ENCODE measurements at places on chromosomes 4 and X.

GRCh38 chrX:103276581-103277002, at the start of gene TCEAL5:
Gene TCEAL5 (minus strand): TSS chrX:103276750. CDS start chrX:103274563, 2,187 bp downstream.
- DNase-seq, result no peak

DNA sequence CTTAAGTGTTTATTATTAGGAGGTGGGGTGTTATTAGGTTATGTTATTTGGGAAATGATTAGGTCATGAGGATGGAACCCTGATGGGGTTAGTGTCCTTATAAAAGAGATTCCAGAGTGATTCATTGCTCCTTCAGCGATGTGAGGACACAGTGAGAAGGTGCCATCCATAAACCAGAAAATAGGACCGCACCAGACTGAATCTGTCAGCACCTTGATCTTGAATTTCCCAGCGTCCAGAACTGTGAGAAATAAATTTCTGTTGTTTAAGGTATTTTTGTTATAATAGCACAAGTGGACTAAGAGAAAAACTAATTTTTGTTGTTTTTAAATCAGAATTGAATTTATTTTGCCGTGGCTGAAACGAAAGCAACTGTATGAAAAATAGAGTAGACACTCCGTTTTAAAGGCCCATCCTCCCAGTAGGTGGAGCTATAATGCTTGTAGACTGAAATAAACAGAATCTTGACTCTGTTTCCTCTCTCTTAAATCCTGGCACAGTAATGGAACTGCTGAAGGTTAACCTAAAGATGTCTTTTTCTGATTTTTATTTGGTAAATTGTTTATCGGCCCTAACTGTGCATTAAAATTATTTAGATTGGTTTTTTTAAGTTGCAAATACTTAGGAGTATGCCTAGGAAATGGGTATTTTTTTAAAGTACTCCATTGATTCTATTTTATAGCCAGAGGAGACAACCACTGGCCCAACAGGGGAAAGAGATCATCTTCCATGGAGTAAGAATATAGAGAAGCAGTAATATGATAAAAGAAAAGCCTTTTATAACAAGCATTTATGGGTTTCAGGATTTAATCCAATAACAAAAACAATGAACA, 133.2 kb upstream of the ADAMTS3 start:
- DNase-seq, result no peak

- no peak for DNase-seq
These were observed 412.7 kb upstream of the TENM3 start for GRCh38 chr4:181830404-181831035.

GRCh38 chrX:134548257-134549201, 88.6 kb downstream of the HPRT1 start:
- DNase-seq, result no peak

GRCh38 chrX:153973127-153974002, 811 bp downstream of the TMEM187 start:
- DNase-seq, result no peak

DNA sequence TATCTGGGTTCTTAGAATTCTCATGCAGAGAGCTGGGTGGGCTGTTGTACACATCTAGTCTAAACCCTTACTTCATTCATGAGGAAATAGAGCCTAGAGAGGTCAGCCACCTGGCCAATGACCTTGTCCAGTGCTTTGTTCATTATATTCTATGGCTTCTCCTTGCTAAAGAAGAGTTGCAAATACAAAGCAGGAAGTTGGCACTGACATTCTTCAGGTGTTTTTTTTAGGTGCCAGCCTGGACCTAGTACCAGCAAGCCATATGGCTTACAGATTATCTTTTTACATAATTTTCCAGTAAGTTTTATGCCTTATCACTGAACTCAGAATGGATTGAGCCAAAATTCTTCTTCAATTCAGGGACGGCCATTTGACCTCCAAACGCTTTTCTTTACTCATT, 54.7 kb upstream of the PGM2 start:
- DNase-seq, result no peak

GRCh38 chr4:66169341-66169740, 499.1 kb upstream of the EPHA5 start:
- DNase-seq, result no peak

DNA sequence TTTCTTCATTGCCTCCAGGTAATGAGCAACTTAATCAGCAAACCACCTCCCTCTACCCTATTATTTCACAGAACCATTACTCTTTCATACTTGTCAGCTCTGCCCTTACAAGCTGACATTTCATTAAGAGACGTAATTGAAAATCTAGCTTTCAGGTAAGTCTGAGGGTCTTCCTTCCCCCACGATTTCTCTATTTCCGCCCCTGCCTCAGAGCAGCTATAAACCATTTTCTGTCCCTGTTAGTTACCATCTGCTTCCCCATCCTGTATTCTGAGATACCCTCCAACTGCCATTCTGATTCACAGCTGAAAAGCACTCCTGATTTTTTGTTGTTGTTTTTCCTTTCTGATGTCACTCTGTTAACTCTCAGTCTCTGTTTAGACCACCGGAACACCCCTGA, 37.1 kb downstream of the SH3RF1 start:
- no peak for DNase-seq

- no peak for DNase-seq
These were observed 117.1 kb upstream of the EGFL6 start for GRCh38 chrX:13452283-13452682.

GRCh38 chrX:14355556-14355955, 173.8 kb upstream of the GLRA2 start:
- no peak for DNase-seq

- DNase-seq, result no peak
These were observed 469.5 kb upstream of the FAT1 start for GRCh38 chr4:187193141-187193540.

GRCh38 chr4:174521800-174522182, 497 bp downstream of the HPGD start:
- peak; percentile 12 for DNase-seq

DNA sequence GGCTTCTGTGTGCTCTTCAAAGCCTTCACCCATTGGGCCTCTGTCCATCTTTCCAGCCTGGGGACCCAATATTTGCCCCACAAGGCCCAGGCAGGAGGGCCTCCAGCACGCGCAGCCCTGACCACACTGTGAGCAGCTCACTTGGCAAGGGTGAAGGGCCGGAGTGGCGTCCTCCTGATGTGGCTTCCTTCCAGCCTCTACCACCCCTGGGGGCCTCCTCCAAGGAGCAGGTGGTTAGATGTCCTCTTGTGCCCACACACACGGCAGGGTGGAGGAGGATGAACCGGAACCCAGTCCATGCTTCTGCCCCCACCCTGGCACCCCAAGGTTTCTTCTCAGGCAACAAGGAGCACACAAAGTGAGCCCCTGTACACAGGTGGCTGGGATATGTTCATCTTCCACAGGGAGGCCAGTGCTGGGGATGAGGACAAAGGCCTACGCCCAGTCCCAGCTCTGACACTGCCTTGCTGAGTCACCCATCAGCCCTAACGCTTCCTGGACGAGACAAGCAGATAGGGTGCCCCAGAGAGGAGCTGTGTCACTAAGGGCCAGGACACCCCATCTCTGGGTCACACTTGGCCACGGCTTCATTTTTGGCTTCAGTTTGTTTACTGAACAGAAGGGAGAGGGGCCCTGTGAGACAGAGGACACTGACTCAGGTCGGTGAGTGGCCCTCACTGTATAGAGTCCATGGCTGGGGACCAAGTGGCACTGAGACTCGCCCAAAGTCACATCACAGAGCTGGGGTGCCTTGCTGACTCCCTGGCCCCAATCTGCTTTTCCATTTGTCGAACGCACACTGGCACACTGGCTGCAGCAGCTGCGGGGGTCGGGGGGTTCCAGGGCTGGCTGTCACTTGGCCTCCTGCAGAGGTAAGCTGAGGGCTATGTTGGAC, 1.9 kb downstream of the UBL4A start:
- no peak for DNase-seq

DNA sequence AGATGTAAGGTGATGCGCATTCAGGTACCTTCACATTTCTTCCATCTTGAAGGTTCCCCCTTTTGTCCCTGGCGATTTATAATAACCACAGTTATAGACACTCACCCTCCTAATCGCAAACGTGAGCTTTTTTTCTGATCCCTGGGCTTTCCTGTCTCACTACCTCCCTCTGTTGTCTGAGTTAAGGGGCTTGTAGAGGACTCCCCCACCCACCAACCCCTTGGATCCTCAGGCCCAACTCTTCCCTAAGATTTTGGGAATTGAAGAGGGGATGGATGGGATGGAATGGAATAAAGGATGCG, 1.4 kb downstream of the CNKSR2 start:
- DNase-seq, result no peak

GRCh38 chrX:138723301-138723700, 11.8 kb upstream of the FGF13 start:
- no peak for DNase-seq

DNA sequence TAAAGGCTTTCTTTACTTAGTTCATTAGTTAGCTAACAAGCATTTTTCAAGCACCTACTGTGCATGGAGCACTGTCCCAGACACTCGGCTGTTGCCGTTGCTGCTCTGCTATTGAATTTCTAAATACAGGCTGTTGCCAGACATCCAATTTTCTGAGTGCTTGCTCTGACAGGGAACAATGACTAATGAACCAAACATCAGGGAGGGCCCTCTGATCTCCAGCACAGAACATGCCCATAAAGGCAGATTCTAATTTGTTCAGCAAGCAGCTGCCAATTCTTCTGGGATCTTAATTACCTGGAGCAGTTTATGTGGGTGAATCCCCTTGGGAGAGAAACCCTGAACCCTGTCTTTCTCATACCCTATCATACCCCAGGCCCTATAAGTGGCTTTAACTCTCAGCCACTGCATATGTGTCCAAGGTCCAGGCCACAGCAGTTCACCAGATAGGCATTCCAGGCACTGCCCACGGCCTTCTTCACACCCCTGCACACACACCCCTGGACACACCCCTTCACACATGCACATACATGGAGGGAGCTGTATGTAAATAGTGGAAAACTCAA, 27.9 kb downstream of the TSC22D3 start:
- DNase-seq, result no peak

GRCh38 chr4:19438233-19438632, 813.5 kb upstream of the SLIT2 start:
- no peak for DNase-seq

GRCh38 chrX:74515356-74515755, 94.1 kb downstream of the SLC16A2 start:
- no peak for DNase-seq

GRCh38 chrX:44400588-44400987, 57.1 kb upstream of the EFHC2 start:
- no peak for DNase-seq

GRCh38 chr4:45294464-45294863, 568.1 kb upstream of the GNPDA2 start:
- DNase-seq, result no peak

DNA sequence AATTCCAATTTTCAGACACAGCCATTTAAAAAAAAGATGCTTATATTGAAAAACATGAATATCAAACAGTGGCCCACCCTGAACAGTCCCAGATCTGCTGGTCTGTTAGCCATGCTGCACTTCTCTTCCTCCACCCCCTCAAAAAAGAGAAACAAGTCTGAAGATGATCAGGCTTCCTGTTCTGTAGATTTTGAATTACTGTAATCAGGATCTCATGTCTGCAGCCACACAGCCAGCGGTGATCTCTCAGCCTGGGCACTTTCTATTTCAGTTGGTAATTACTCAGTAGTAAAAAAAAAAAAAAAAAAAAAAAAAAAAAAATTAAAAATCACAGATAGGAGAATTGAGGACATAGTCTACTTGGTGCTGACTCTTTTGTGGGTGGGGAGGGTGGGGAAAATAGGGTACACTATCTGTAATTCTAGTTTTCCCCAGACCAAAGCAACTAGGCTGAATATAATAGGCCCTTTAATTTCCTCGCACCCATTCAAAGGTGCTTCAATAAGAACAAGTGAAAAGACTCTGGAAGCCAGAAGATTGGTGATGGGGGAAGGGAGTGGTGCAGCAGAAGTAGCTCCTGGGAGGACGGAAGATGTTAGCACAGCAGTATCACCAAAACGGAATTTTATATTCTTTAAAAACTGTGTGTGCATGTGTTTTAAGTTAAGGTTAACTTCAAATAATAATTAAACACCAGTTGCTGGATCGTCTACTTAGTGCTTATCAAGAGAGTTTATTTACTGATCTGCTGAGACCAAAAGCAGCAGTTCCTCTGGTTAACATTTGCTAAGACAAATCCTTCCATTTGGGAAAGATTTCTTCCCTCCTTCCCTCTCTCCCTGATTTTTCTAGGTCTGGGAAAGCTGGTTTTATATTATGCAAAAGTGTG, 47.0 kb downstream of the SPRY1 start:
- no peak for DNase-seq

DNA sequence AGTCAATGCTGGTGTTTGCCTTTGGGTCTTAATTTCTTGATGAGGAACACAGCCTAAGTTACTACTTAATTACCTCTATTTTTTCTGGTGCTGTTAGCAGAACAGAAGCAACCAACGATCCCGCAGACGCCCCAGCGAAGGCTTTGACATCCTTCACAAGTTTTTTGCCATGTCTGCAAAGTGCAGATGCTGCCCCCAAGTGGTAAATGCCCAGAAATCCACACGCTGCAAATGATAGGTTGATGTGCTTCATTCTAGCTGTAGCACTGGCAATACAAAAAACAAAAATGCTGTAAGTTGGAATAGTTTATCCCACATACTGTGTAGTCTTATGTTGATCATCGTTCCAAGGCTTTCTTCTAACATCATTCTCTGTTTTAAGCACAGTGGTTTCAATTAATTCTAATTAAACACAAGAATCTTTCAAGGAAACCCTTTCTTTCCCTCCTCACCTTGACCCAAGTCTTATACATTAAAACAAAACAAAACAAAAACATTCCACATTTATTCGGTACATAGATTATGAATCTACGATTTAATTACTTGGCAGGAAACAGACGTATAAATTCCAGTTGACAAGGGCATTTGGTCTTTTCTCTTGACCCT, 1.2 kb downstream of the PNPLA4 start:
- DNase-seq, result peak; percentile 18

GRCh38 chr4:85153221-85153620, 186.7 kb upstream of the WDFY3 start:
- DNase-seq, result no peak

- no peak for DNase-seq
These were observed 203.1 kb downstream of the SLC7A11 start for GRCh38 chr4:138039010-138039409.

GRCh38 chr4:154928640-154929257, 147.7 kb downstream of the RBM46 start:
- no peak for DNase-seq

GRCh38 chr4:53459548-53459947, 82.1 kb downstream of the FIP1L1 start:
- no peak for DNase-seq

- no peak for DNase-seq
These were observed 339.3 kb downstream of the MID1IP1 start for GRCh38 chrX:39140581-39140980.

DNA sequence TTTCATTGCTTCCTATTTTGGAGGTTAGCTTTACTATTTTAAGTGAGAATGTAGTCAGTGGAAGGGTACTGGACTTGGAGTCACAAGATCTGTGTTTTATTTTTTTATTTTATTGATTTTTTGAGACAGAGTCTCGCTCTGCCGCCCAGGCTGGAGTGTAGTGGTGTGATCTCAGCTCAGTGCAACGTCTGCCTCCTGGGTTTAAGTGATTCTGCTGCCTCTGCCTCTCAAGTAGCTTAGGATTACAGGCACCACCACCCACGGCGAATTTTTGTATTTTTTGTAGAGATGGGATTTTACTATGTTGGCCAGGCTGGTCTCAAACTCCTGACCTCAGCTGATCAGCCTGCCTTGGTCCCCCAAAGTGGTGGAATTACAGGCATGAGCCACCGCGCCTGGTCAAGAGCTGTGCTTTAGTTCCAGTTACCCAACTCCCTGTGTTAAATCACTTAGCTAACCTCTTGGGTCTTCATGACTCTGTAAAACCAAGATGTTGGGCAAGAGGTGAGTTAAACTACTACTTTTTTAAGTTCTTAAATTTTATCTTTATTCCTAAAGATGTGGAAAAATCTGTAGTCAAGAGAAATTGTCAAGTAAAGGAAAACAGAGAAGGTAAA, 11.2 kb downstream of the USP9X start:
- DNase-seq, result no peak

- no peak for DNase-seq
These were observed 98.4 kb upstream of the MAGEE2 start for GRCh38 chrX:75883446-75883845.

Data from central memory CD8-positive, alpha-beta T cell (primary cell).